ENCODE measurements at places on chromosomes 2 and 18. TPM values are rescaled to one million over a fixed set of nuclear protein-coding genes. Genes with fewer than 3 reads are reported as not detected.

The TTC31 gene
- total RNA-seq: 20.1 TPM

The TUBA3E gene
- total RNA-seq: not detected

The OSR1 gene
- not detected for total RNA-seq

The PROKR1 gene
- not detected for total RNA-seq

The FECH gene
- 33.3 TPM for total RNA-seq

Data from endothelial cell of umbilical vein (primary cell).